ENCODE measurements at places on chromosomes 2 and 18. TPM values are rescaled to one million over a fixed set of nuclear protein-coding genes. Genes with fewer than 3 reads are reported as not detected.

DNA sequence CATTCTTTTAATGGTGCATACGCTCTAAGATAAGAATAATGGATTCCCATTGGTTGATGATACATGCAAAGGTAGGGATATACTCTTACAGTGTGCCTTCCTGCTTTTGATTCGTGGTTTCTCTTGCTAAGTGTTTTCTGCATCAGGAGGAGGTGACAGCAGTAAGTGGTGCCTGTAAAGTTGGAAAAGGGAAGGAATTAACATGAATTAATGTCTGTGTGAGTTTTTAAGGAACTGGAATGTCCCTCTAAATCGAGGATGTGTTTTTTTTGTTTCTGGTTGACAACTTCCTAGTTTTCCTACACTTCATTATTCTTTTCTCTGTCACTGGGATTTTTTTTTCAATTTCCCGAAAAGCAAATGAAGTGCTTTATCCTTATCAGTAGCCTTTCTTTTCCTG is 54.4 kb downstream of the CRIM1 start:
- DNase-seq = no peak

Gene PLCD4
- 1.0 TPM for total RNA-seq

Gene CTAGE1
- not detected for total RNA-seq

Gene TSPYL6
- not detected for total RNA-seq

DNA sequence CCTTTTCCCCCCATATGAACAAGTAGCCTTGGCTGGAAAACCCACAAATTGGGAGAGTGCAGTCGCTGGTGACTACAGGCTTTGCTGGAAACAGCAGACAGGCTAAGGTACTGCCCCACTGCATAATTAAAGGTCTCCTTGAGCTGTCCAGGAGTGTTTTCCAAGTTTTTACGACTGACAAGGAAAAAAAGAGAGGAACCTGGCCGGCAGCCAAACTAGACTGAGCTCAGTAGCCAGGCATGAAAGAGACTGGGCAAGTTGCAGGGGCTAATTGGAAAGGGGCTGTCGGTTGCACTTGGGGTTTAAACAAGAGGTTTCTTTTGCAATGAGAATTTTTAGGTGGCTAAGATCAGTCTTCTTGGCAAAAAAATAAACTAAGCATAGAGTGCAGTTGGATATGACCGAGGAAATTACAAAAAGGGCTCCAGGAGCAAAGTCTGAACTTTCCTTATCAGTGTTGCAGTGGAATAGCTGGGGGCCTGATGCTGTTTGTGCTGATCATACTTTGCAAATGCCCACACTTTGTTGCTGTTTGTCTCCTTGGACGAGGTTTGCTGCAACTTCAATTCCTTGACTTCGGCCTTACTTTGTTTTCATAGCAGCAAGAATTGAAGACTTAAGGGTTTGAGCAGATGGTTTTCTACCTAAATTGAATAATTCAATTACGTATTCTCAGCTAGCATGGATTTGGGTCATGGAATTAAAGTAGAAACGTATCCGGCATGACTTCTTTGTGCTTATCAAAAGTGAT is 2.1 kb downstream of the GULP1 start:
- DNase-seq = no peak
